ENCODE measurements at places on chromosomes 2 and 18.

- DNase-seq: no peak
Observed at GRCh38 chr18:52979892-52980291, 639.9 kb downstream of the DCC start.

GRCh38 chr18:33307520-33307919, 133.0 kb downstream of the CCDC178 start:
- DNase-seq: no peak

DNA sequence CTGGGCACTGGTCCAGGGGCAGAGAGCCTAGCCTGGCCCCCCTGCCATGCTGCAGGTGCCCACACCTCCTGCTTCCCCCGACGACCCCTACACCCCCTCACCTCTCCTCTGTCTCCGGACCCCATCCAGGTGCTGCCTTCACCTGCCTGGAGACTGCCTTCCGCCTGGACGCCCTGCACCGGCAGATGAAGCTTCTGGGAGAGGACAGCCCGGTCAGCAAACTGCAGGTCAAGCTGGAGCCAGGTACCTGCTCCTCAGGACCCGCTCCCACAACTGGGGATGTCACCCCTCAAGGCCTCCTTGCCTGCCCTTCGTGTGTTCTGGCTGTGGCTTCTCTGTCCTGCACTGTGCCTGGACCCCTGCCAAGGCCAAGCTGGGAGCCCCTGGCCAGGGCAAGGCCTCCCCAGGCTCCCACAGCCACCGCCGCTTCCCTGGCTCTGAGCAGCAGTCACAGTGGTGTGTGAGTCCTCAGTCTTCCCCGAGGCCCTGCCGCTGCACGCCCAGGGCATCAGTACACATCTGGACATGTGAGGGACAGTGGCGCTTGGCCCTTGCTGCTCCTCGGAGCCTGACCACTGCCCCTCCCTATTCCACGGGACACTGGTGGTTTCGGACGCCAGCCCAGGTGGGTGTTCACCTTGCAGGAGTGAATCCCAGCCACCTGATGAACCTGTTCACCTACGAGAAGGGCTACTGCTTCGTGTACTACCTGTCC, 6.3 kb downstream of the RNPEPL1 start:
- no peak for DNase-seq

- no peak for DNase-seq
Observed at GRCh38 chr2:128396500-128396891, 77.8 kb upstream of the HS6ST1 start.

DNA sequence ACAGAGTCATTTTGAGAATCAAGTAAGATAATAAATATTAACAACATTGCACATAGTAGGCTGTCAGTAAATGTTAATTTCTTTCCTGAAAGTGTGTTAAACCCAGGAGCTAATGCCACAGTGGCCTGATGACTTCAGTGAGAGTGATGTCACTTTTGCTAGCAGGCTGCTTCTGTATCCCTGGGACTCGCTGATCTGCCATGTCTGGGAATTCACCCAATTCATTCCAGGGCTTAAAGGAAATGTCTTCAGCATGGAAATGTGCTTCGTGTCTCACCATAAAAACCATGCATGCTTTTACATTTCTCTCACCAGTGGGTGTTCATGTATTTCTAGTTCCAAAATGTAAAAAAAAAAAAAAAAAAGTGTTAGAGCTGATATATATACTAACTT, 56.8 kb upstream of the MAPRE3 start:
- no peak for DNase-seq

Measured in BJ (cell line).